ENCODE measurements at places on chromosomes 12 and 14.
A peak's percentile ranks its signal among the peaks of the same experiment; 100 is the strongest.

DNA sequence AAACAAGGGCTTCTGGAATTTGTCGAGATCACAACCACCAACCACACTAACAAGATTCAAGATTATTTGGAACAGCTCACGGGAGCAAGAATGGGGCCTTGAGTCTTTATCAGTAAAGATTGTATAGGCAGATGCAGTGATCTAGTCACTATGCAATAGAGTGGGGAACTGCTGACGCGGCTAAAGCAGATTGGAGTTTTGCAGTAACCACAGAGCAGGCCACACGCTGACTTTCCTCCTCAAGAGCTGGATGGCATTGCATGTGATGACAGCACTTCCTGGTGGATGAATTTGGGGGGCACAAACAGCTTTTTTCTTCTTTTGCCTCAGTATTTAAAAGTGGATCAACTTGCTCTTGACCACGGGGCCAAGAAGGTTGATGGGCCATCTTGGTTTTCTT, 46.0 kb downstream of the KCNK13 start:
- DNase-seq = no peak

- no peak for DNase-seq
Observed at GRCh38 chr12:121628037-121628436, 1.7 kb downstream of the ORAI1 start.

- no peak for DNase-seq
Observed at GRCh38 chr14:68014771-68015170, 195.2 kb downstream of the RAD51B start.

DNA sequence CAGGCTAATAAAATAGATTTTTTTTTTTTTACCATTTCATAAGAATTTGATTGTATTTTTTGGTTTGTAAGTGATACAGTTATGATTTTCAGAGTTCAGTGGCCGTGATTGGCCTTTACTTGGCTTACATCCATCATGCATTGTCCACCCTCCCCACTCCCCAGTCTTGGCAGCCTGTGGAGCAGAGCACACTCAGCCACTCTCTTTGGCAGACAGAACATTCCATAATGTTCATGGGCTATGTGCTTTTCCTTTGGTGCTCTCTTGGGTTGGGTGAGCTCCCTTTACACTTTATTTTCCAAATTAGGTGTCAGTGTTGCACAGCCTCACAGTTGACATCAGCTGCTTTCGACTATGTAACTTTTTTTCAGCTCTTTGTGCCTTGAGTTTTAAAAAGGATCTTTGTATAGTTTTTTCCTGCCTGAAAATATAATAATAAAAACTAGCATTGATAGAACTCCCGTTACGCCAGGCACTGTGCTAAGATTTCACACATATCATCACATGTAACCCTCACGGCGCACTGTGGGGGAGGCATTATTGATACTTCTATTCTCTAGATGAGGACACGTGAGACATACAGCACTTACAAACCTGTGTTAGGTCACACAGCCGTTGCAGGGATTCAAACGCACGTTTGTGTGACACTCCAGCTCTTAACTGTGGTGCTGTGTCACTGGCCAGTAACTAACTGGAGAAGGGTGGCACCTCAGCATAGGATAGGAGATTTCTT, 21.5 kb downstream of the SUDS3 start:
- DNase-seq = no peak

DNA sequence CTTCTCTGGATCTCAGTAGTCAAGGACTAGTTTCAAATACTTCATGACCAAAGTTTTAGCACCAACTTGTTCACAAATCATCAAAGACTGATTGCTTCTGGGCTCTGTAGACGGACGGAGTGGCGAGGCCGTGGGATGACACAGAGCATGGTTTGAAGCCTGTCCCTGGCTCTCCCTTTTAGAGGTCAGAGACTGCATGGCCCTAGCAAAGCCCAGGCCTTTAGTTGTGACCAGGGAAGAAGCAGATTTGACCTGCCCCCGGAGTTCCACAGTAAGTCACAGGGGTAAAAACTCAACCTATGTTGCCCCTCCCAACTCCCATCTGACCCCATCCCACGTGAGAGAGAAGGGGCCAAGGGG, 90.4 kb downstream of the SYNE3 start:
- DNase-seq = no peak

DNA sequence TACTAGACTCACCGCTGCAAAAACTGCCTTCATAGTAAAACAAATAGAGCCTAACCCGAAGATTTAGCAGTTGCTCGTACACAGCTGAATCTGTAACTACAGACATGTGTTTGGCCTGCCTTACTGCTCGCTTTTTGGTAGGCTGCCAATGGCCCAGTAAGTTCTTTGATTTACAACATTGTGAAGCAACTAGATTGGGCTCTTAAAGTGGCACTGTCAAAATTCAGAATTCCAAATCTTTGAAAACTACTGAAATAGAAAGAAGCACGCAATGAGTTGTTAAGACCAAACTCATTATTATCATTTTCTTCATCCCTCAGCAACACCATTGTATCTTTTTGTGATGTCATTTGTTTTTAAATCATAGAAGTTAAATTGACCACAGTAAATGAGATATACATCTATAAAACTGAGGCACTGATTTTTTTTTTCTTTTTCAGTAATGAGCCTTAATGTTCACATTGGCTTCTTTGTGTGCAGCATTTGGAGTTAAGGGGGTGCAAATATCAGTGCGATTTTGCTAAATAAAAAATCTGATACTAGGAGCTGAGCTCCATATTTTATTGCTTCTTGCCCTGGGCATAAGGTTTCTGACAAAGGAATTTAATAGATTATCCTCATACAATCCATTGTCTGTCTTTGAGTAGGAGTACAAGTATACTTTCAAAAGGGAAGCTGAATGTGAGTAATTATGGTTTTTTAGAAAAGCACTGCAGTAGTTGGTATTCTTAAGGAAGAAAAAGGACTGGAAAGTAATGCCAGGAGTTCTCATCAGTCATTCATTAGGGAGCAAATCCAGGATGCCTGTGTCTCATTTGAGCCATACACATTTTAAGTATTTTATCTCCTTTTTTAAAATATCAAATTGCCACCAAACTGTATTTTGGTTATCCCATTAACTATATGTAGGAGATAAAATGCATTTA, 138.5 kb downstream of the KICS2 start:
- peak; percentile 75 for DNase-seq

DNA sequence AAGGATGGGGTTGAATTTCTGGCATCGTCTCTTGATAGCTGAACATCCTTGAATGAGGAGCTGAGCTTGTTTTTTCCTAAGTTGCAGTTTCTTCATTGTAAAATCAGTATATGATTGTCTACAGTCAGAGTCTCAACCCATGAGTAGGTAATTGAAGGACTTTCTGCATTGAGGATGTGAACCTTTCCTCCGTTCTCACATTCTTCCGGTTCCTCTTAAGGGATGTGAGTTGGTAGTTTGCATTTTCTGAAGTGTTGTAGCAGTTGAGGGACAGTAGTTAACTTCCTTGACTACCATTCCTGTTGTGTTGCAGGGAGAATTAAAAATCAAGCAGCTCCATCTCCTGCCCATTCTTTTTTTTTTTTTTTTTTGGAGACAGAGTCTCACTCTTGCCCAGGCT, 19.1 kb downstream of the TPCN1 start:
- DNase-seq = no peak

DNA sequence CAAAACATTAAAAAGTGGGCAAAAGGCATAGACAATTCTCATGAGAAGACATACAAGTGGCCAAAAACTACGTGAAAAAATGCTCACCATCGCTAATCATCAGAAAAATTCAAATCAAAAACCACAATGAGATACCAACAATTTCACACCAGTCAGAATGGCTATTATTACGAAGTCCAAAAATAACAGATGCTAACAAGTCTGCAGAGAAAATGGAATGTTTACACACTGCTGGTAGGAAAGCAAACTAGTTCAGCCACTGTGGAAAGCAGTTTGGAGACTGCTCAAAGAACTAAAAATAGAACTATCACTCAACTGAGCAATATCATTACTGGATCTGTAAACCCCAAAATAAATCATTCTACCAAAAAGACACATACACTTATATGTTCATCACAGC, 76.2 kb downstream of the PRKD1 start:
- DNase-seq = no peak

DNA sequence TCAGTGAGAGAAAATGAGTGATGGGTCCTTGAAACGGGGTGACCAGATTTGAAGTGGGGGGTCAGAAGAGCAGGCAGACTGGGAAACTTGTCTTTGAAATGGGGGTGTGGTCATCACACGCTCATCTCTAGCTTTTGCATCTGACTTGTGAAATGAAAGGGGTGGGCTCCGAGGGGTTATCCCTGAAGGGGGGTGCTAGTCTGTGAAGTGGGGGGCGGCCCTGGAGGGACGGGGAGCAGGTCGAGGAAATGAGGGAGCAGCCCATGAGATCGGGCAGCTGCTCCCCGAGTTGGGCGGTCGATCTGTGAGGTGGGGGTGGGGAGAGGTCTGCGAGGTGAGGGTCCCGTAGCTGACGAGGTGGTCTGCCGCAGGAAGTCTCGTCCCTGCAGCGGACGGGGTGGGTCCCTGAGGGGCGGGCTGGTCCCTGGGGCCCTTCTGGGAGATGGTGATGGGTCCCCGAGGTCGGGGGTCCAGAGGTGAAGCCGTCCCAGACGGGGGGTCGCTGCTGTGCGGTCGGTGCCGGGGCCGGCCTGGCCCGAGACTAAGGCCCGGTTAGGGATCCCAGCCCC, 542 bp downstream of the PXN start:
- DNase-seq = no peak

DNA sequence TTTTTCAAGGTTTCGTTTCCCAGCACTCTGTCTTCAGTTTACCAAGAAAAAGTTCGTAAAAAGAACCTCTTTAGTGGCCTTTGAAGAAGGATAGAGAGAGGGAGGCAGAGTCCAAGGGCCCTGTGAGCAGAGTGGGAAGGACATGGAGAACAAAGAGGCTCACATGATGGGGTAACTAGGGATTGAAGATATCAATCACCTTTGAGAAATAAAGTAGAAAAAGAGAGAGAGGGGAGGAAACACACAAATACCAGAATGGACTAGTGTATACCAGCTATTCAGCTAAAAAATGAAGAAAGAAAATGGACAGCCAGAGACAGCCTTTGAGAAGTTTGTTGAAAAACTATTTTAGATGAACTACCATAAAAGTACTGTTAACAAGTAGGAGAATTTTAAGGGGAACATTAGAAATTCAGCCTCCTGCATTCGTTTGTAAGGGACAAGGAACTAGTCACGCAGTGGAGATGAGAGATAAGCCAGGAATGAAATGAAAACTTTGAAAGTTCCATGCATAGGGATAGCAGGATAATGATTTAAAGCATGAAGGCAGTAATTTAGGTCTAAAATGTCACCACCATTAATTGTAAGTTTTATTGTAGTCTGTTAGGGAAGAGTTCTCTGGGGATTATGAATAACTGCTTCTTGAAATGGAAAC, 82.1 kb downstream of the SPTSSA start:
- DNase-seq = no peak

DNA sequence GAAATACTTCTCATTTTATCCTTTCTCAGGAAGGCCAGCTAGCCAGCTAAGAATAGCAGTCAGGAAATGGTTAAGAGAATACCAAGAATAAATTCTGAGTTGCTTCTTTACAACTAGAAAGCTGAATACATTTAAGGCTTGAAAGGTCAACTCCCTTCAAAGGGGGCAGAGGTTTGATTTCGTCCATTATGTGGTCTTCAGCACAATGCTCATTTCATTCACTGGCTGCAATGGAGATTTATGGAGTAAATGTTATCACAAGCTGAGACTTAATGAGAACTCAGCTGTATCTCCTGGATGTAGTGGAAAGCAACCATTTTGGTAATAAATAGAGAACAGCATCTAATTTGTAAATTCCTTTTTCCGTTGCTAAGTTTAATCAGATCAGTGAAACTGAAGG, 265.0 kb upstream of the FKBP4 start:
- no peak for DNase-seq

GRCh38 chr12:4003576-4003975, 130.4 kb upstream of the PARP11 start:
- DNase-seq = no peak

DNA sequence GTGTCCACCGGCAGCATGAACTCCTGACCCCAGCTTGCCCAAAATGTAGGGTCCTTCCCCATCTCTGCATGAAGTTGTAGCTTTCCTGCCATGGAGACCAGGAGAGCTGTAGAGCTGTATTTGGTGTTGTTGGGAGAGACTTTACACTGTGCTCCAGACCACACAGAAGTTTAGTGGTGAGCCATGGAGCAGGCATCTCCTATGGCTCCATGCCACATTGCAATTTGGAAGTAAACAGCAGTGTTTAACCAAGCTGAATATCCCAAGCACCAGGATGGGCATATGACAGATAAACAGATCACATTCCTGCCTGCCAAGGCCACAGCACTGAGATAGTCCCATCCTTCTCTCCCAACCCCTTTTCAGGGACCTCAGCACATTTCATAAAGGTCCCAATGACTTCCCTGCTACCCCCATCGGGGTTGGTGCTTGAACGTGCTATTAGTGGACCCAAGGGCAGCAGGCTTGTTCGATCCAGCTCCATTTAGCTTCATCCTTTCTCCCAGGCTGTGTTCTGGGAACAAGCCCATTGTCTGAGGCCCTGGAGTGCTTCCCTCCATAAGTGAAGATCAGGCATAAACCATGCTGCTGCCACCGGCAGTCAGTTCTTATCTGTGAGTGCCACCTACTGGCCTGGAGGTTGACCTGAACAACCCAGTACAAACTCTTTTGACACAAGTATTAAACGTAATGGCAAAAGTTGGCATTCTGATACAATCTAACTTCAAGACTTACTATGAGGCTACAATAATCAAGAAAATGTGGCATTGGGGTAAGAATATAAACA, 172.3 kb upstream of the ATXN7L3B start:
- no peak for DNase-seq

DNA sequence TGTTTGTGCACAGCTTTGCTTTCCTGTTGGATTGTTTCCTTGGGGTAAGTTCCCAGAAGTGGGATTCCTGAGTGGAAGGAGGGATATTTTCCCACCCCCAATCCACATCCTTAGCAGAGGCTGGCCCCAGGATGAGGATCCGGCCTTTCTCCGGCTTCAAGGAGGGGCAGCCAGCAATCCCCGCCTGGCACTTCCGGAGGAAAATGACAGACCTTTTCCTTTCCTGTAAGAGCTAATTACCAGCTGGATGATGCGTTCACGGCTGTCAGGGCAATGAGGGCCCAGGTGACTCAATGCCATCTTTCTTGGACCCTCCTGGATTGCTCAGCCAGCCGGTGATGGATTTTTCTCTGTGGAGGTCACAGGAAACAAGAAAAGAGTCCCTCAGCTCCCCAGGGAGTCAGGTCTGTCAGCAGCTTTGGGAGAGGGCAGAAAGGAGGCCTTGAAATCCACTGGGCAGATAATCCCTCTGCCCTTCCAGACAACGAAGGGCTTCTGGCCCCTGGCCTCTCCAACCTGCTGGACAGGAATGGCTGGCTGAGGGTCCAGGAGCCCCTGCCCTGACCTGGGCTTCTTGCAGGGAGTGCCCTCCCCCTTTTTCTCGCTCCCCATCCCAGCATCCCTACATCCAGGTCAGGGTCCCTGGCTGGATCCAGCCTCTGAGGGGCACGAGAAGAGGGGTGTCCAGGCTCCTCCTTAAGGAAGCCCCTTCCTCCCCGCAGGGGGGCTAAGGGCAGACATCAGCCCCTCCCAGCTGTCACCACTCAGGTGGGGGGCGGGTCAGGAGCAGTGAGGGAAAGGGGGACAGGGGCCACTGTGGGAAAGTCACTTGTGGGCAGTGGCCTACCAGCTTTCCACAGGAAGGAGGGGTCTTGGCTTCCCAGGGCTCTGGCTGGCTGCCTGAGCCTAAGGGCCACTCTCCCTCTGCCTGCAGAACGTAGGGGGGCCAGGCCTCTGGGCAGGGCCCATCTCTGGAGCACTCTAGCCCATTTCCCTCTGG, 16.1 kb upstream of the CCDC85C start:
- no peak for DNase-seq

- no peak for DNase-seq
Observed at GRCh38 chr12:95851606-95852005, 7.1 kb upstream of the SNRPF start.

GRCh38 chr14:101813171-101813759, 51.8 kb downstream of the PPP2R5C start:
- DNase-seq = no peak

- no peak for DNase-seq
Observed at GRCh38 chr14:51012055-51012454, 67.8 kb upstream of the PYGL start.
